T-helper 1 cell treated with Interleukin-12 subunit alpha and Interleukin-12 subunit beta and Interleukin-4 antibody, amounts not matched to agents 30 ng/mL and 1 ng/mL, for 36 hours (primary cell): ENCODE measurements at places on chromosomes 13 and 19. TPM values are rescaled to one million over a fixed set of nuclear protein-coding genes. Genes with fewer than 3 reads are reported as not detected.

Gene RNF113B
- total RNA-seq: not detected in 2 replicates

Gene AMER2
- not detected in 2 replicates for total RNA-seq

Gene KDM4B
- 39.1 and 43.7 TPM in 2 replicates for total RNA-seq

Gene ICAM5
- total RNA-seq: 0.10 and 0.37 TPM in 2 replicates

Gene VMAC
- 10.0 and 10.7 TPM in 2 replicates for total RNA-seq

Gene KLK4
- total RNA-seq: not detected in 2 replicates

Gene CALR3
- 0.15 TPM in 1 of 2 replicates, not detected in the other for total RNA-seq

Gene IFNL1
- not detected in 2 replicates for total RNA-seq
